Activated naive CD8-positive, alpha-beta T cell treated with anti-CD3 and anti-CD28 coated beads for 36 hours (primary cell): ENCODE measurements at places on chromosomes 11 and 22. TPM values are rescaled to one million over a fixed set of nuclear protein-coding genes. Genes with fewer than 3 reads are reported as not detected.

YPEL1 gene
- total RNA-seq, result 0.72 TPM

FXYD2 gene
- total RNA-seq, result 8.3 TPM

FGF4 gene
- total RNA-seq, result not detected

MS4A12 gene
- not detected for total RNA-seq

YPEL4 gene
- total RNA-seq, result 0.56 TPM

ADAMTS15 gene
- total RNA-seq, result not detected

HEPHL1 gene
- total RNA-seq, result not detected

DNA sequence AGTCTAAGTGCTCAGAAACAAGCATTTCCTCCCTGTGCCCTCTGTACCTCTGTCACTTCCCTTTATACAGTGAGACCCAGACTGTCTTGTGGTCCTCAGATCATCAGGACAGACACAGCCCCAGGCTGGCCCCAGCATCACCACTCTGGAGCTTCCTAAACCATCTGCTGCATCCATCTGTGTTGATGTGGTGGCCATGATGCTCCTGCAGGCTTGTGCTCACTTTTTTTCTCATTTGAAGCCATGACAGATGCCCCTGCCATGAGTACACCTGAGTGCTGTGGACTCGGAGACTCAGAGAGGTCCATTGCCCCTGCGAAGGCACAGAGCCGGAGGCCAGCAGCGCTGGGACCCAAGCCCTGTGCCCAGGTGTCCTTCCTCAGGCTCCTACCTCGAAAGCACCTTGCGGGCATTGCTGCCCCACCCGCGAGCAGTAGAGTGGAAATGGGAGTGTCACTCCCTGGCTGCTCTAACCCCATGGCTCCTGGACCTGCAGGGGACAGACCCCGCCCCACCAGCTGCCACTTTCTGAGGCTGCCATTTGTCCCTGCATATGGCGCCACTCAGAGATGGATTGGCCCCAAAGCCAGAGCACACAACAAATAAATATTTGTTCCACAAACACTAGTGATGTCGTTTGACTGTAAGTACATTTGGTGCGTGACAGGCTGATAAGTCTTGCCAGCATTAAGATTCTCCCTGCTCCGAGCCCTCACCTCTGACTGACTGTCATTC is 593.5 kb downstream of the TBC1D22A start:
- DNase-seq, result no peak

- no peak for DNase-seq
Measured at GRCh38 chr11:17752144-17752543, 17.6 kb downstream of the KCNC1 start.

DNA sequence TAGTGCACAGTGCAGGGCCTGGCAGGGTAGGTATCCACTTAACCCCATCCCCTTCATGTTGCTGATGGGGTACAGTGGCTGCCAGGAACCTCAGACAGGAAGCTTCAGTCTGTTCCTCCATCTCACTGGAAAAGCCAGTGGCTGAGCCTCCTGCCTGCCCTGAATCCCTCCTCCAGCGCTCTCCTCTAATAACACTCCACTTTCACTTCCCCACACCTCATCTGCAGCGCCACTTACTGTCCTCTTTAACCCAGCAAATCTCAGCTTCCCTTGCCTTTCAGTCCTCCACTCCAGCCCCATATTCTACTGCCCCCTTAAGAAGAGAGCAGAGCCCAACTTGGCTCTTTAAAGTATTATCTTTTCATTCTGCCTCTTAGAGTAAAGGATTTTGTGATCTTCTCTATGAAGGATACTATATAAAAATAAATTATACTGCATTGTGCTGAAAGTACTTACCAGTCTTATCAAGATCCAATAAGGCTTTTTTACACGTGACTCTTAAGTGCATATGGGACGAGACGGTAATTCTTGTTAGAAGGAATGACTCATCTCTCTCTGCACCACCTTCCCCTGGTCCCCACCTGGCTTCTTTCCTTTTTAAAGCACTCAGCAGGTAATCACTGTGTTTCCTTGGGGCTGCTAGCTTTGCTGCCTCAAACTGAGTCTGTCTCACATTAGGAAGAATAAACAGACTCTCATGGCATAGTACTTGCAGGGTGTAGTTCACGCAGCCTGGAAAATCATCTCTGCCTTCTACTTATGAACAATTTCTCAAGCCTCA is 238.0 kb upstream of the NARS2 start:
- no peak for DNase-seq

DNA sequence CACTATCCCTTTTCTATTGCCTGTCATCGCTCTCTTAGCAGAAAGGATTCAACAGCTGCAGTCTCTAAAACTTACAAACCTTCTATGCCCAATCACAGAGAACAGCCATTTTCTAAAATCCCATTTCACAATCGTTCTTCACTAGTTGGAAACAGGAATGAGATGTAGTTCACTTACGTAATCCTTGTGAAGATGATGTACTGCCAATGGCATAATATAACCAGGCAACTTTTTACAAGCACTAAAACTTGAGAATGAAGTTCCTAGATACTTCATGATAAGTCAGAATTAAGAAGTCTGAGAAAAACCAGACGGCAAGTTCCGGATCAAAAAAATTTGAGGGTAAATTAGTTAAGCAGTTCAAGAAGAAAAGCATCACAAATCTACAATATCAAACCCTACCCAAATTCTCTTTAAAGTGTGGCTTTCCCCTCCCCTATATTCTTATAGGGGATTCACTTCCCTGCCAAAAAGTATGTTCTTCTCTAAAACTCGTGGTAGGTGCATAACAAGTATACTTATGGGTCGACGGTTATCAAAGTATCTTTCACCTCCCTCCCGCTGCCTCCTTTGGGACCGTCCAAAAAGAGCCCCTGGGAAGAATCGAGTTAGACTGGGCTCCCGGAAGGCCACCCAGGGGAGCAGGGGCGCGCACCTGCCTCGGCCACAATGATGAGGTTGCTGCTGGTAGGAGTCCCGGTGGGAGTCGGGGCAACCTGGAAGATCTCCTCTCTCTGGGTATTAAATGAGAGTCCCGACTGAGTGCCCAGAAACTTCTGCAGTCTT is 666 bp downstream of the MSANTD4 start:
- no peak for DNase-seq

DNA sequence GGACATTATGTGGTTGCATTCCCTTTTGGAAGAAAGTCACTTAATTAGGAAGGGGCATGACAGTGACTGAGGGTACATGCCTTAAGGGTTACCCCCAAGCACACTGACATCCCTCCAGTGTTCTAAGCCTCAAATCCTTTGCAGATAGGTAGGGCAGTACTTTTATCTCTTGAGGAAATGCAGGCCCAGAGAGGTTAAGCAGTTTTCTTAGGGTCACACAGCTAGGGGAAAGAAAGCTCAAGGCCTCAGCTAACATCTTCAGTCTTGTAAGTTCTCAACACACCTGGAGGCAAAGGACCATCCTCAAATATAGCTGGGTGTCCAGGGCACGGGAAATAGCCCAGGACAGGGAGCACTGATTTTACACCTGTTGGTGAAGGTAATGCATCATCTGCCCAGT is 31.6 kb downstream of the KIAA1671 start:
- DNase-seq, result no peak

DNA sequence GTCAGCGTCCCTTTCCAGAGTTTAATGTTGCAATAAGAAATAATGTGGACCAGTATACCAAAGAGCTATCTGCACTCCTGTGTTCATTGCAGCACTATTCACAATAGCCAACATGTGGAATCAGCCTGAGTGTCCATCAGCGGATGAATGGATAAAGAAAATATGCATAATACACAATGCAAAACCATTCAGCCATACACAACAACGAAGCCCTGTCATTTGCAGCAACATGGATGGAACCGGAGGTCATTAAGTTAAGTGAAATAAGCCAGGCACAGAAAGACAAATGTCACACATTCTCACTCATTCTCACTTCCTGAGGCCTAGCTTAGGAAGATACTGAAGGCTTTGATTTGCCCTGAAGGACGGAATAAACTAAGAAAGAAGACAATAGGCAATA is 22.1 kb downstream of the SLC5A4 start:
- DNase-seq, result no peak

GRCh38 chr11:2480874-2481220 is 36.0 kb downstream of the KCNQ1 start:
- no peak for DNase-seq

DNA sequence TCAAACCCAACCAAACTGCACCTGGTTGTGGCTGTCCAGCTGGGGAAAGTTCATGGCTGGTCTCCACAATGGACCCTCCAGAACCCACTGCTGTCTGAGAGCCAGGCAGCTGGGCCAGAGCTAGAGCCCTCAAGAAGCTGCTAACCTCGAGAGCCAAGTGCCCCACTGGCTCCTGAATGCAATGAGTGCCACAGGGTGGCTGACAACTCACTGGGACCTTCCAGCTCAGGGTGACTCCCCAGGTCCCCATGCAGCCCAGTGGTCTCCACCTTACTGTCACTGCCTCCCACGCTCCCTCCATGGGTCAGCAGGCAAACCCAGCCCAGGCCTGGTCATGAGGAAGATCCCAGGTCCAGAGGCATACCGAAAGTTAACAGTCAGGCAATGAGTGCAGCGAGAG is 8.0 kb upstream of the CHST1 start:
- DNase-seq, result no peak

DNA sequence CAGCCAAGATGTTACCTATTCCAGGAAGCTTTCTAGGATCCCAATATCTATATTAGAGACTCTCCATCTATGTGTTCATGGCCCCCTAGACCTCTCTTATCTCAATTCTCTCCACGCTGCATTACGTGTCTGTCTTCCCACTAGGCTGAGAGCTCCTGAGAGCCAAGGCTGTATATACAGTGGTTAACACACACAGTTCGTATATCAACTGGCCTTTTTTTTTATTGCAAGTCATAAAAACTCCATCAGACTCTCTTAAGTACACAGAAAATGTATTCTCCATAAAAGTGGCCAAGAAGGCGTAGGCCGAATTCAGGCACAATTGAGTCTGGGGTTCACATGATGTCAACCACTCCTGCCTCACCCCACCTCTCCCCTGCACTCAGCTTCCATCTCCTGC is 115.9 kb downstream of the TRIM29 start:
- no peak for DNase-seq

DNA sequence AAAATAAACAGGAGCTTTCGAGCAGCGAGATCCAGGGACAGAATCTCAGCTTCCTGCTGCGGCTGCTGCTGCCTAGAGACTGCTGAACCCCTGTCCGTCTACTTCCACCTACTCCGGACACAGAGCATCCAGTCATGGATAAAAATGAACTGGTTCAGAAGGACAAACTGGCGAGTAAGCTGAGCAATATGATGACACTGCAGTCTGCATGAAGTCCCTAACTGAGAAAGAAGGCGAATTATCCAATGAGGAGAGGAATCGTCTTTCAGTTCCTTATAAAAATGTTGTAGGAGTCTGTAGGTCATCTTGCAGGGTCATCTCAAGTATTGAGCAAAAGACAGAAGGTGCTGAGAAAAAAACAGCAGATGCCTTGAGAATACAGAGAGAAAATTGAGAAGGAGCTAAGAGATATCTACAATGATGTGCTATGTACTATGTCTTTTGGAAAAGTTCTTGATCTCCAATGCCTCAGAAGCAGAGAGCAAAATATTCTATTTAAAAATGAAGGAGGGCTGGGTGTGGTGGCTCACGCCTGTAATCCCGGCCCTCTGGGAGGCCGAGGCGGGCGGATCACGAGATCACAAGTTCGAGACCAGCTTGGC is 11.1 kb upstream of the MS4A2 start:
- no peak for DNase-seq

DNA sequence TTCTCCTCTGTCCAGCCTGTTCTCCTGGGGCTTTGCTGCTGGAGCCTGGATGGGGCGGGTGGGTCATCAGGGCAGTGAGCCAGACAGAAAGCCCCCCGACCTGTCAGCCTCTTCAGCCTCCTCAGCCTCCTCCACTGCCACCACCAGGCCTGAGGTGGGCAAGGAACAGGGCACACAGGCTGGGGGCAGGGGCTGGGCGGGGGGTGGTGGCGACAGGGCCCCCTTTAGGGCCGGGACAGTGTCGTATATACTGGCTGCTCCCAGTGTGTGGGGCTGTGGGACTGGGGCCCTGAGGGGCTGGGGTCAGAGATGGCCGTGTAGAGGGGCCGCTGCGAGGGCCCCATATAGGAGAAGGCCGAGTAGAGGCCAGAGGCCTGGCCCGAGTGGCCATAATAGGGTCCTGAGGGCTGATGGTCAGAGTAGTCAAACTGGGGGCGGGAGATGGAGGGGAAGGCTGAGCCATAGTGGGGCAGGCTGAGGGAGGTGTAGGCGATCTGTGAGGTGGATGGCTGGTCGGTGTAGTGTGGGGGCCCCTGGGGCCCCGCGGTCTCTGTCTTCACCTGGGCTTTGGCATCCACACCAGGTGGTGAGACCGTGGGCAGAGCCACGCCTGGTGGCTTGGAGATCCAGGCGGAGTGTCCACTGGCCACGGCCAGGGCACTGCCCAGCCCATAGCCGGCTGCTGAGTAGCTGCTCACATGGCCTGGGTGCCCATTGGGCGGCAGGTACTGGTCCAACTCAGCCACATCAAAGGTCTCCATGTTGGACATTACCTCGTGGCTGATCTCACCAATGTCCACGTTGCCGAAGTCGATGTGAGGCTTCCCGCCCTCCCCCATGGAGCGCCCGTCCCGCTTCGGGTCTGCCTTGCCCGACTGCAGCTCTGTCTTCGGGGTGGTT is 10.8 kb downstream of the SOX10 start:
- no peak for DNase-seq

DNA sequence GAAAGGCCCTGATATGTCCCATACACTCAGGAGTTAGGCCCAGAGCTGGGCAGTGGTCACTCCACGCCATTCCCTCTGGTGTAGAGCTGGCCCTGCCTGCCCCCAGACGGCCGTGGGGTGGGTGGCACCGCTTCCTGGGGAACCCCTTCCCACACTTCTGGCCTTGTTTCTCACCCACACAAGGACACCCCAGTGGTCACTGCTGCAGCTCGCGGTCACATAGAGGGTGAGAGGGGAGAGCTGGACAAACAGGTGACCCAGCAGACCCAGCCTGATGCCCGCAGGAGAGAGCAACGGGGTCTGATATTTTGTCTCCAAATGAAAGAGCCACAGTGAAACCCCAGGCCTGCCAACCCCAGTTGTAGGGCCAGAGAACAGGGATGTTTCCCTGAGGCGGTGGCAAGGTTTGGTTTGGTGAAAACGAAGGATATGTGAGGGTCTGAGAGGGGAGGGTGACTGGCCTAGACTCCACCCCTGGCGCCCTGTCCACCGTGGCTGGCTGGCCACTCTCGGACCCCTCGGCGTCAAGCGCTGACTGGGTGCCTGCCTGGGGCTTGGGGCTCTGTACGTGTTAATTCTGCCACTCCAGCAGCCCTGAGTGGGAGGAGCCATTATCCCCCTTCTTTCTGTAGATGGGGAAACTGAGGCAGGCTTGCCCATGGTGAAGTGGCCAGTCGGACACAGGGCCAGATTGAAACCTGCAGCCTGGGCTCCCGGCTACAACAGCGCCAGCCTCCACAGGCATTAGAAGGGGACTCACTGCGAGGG is 71.0 kb upstream of the PPARA start:
- DNase-seq, result no peak

DNA sequence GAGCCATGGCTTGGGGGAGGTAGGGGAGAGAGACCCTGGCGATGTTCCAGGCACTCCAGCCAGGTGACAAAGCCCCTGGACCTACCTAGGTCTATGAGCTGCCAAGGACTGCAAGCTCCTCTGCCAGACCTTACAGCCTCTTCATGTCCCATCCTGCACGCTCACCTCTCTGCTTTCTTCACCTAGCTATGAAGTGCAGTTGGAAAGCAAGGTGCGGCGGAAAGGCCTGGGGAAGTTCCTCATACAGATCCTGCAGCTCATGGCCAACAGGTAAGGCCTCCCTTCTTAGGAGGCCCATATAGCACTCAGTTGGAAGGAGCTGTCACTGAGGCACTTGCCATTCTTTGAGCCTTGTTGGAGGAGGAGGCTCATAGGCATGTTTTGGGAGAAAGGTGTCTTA is 13.8 kb downstream of the NAA40 start:
- no peak for DNase-seq
